ENCODE measurements at places on chromosomes 2 and 18.
A peak's percentile ranks its signal among the peaks of the same experiment; 100 is the strongest.

DNA sequence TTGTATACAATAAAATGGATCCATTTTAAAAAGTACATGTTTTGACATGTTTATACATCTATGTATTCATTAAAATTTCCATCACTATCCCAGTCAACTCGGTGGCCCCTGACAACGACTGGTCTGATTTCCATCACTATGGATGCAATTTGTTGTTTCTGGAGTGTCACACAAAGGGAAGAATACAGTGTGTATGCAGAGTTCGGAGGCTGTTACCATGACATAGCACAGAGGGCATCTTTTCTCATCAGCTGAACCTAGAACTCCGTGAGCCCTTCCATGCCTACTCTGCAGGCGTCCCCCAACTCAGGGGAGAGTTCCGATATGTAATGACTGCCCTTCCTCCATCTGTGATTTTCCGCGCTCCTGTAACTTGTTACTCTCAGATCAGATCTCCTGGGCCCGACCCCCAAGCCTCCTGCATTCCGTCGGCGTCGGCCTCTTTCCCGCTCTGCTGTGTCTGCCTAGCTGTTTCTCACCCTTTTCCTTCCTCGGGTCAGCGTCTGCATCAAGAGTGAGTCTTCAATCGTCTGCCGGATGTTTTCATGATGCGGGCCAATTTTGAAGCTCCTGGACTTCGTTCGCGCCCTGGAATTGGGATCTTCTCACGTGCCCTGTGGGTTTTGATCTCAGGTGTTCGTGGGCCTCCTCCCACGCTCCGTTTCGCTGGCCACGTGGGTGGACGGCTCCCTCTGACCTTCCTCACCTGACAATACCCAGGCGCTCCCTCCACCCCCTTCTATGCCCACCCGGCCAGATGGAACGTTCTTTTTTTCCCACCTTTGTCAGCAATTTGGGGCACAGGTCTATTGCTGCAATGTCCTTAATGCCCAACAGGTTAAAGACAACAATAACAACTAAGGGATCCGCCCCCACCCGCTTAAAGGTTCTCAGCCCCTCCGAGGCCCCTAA, 161.0 kb downstream of the TWIST2 start:
- H3K27me3 ChIP-seq: no peaks in the 10 kb centered on the region
- H3K27ac ChIP-seq: no peak overlapping the region
- no peaks in the 10 kb centered on the region for H3K36me3 ChIP-seq
- H3K4me3 ChIP-seq: no peak overlapping the region
- DNase-seq: peak; percentile 25
- H3K4me1 ChIP-seq: no peaks in the 10 kb centered on the region

- H3K4me1 ChIP-seq: peaks cover 12% of the 10 kb centered on the region
- H3K36me3 ChIP-seq: no peaks in the 10 kb centered on the region
- H3K27me3 ChIP-seq: peaks cover 48% of the 10 kb centered on the region
- H3K4me3 ChIP-seq: peak overlapping the region; percentile 62
- H3K27ac ChIP-seq: no peak overlapping the region
Measured at GRCh38 chr18:75456199-75456631, 28.7 kb upstream of the SMIM21 start.

- no peak overlapping the region for H3K4me3 ChIP-seq
Measured at GRCh38 chr2:158392687-158393086, 63.9 kb downstream of the CCDC148 start.

- no peaks in the 10 kb centered on the region for H3K4me1 ChIP-seq
- DNase-seq: no peak
- no peaks in the 10 kb centered on the region for H3K36me3 ChIP-seq
- H3K4me3 ChIP-seq: no peak overlapping the region
- no peaks in the 10 kb centered on the region for H3K27me3 ChIP-seq
- H3K27ac ChIP-seq: no peak overlapping the region
Measured at GRCh38 chr2:194946826-194947225, 710.2 kb upstream of the SLC39A10 start.

DNA sequence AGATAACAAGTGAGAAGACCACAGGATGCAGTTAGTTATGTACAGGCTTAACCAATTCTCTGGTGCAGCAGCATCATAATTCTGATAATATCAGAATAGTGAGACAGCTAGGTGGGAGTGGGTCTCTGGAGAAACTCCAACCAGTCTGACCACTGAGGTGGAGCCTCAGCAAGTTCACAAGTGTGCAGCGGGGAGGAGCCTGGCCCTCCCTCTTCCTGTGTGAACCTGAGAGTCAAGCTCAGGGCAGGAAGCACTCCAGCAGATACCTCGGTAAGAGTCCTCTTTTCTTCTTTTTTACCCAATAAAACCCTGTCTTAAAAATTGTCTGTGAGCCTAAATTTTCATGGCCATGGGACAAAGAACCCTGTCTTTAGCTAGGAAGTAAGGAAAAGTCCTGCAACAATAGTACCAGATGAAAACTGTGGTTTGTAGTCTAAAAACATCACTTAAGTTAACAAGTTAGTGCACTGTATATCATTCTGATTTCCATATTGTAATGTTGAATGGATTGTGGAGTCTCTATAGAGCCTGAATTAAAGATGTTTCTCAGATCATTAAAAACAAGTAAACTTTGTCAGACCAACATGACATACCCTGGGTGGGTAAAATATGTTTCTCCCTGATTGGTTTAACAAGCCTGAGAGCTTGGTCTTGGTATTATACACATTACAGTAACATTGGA, 370.8 kb downstream of the TMEM182 start:
- no peaks in the 10 kb centered on the region for H3K27me3 ChIP-seq
- DNase-seq: no peak
- no peak overlapping the region for H3K4me3 ChIP-seq
- H3K4me1 ChIP-seq: no peaks in the 10 kb centered on the region
- no peaks in the 10 kb centered on the region for H3K36me3 ChIP-seq
- H3K27ac ChIP-seq: no peak overlapping the region

DNA sequence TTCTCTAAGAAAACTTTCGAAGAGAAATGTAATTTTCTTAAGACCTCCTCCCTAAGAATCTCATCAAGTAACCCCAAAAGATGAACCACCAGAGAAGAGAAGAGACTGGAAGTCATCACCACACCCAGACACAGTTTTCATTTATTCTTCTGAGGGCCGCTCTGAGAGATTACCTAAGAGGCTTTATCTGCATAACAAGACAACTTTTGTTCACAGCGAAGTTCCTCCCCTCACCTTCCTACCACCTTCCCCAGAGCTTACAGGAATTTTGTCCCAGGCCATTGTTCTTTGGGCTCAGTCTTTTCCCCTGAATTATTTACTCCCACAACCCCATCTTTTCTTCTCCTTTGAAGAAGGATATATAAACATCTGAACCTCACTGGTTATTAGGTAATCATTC, 92.8 kb downstream of the AKAIN1 start:
- peak; percentile 72 for DNase-seq
- H3K4me1 ChIP-seq: peaks cover 4% of the 10 kb centered on the region
- H3K36me3 ChIP-seq: no peaks in the 10 kb centered on the region
- peak overlapping the region; percentile 5 for H3K27ac ChIP-seq
- H3K4me3 ChIP-seq: no peak overlapping the region
- no peaks in the 10 kb centered on the region for H3K27me3 ChIP-seq

DNA sequence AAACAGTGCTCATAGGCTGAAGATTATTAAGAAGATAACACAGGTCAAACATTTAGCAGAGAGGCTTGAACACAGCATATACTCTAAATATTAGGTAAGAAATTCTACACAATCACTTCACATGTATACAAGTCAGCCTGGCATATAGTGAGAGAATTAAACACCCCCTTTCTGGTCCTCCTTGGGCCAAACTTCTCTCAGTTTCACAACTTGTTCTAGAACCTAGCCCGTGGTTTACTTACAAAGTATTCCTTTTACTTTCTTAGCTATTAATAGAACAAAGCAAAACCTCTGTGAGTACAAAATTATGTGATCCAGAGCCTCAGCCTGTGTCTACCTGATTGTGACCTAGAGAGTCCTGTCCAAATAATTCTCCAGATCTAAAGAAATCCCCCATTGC, 562.8 kb downstream of the TNS1 start:
- H3K4me3 ChIP-seq: no peak overlapping the region
- DNase-seq: no peak
- H3K4me1 ChIP-seq: no peaks in the 10 kb centered on the region

- no peaks in the 10 kb centered on the region for H3K27me3 ChIP-seq
- H3K27ac ChIP-seq: no peak overlapping the region
- H3K4me3 ChIP-seq: no peak overlapping the region
- H3K4me1 ChIP-seq: no peaks in the 10 kb centered on the region
- no peaks in the 10 kb centered on the region for H3K36me3 ChIP-seq
- DNase-seq: no peak
Measured at GRCh38 chr2:220556658-220557057, 929.2 kb downstream of the SLC4A3 start.

DNA sequence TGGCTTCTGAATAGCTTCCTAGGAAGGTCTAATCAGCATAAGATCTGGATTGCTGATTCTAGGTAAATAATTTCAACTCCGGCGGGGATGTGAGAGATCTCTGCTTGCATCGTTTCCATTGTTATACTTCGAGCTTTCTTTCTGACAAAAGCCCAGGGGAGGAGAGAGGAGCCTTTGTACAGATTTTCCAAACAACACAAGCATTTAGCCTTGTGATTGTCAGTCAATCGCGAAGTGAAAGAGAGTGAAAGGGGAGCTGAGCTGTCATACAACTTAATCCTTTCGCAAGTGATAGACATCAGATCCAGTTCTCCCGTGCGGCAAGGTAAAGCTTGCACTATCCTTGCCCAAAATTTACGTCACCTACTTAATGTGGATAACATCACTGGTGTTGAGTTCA, 26.2 kb downstream of the RALB start:
- H3K4me3 ChIP-seq: no peak overlapping the region
- DNase-seq: no peak
- 0 out of 2 replicates have a peak, but pooled peaks cover 4% of the 10 kb centered on the region for H3K36me3 ChIP-seq
- peaks cover 6% of the 10 kb centered on the region for H3K4me1 ChIP-seq
- H3K27ac ChIP-seq: no peak overlapping the region
- no peaks in the 10 kb centered on the region for H3K27me3 ChIP-seq

GRCh38 chr2:103287746-103288145, 525.9 kb downstream of the TMEM182 start:
- no peaks in the 10 kb centered on the region for H3K36me3 ChIP-seq
- H3K4me1 ChIP-seq: peaks cover 20% of the 10 kb centered on the region
- no peak overlapping the region for H3K27ac ChIP-seq
- no peak overlapping the region for H3K4me3 ChIP-seq
- H3K27me3 ChIP-seq: no peaks in the 10 kb centered on the region

GRCh38 chr2:64982311-64982857, 6.8 kb upstream of the SLC1A4 start:
- H3K36me3 ChIP-seq: no peaks in the 10 kb centered on the region
- no peak overlapping the region for H3K27ac ChIP-seq
- DNase-seq: no peak
- no peak overlapping the region for H3K4me3 ChIP-seq
- peaks cover 23% of the 10 kb centered on the region for H3K27me3 ChIP-seq

- H3K4me3 ChIP-seq: no peak overlapping the region
- H3K27me3 ChIP-seq: no peaks in the 10 kb centered on the region
- H3K4me1 ChIP-seq: peaks cover 14% of the 10 kb centered on the region
- no peak for DNase-seq
- H3K27ac ChIP-seq: no peak overlapping the region
Measured at GRCh38 chr2:63792530-63792929, 49.2 kb upstream of the UGP2 start.

DNA sequence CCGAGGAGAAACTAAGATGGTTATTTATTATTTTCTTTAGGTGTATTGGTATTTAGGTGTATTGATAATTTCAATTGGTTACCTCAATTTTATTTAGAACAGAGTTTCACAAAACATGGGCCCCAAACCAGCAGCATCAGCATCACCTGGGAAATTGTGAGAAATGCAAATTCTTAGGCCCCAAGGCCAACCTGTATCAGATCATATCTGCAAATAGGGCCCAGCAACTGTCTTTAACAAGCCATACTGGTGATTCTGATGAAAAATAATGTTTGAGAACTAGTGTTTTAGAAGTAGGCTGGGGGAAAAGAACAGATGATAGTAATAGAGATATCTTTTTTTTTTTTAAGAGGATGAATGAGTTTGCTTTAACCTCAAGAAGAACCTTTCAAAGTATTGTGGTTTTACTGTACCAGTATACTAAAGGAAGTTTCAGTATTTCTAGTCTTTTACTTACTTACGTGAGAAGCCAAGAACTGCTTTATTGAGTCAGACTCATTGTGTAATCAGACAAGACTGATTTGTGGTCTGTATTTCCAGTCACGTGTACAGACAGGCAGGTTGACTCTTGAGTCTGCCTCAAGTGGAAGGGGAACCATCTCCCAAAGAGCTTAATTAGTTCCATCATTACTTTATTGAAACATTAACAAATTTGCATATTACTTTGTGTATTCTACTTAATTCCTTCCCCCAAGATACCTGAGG, 60.4 kb upstream of the GAREM1 start:
- H3K4me1 ChIP-seq: no peaks in the 10 kb centered on the region
- no peak for DNase-seq
- H3K27me3 ChIP-seq: no peaks in the 10 kb centered on the region
- H3K27ac ChIP-seq: no peak overlapping the region
- no peak overlapping the region for H3K4me3 ChIP-seq

DNA sequence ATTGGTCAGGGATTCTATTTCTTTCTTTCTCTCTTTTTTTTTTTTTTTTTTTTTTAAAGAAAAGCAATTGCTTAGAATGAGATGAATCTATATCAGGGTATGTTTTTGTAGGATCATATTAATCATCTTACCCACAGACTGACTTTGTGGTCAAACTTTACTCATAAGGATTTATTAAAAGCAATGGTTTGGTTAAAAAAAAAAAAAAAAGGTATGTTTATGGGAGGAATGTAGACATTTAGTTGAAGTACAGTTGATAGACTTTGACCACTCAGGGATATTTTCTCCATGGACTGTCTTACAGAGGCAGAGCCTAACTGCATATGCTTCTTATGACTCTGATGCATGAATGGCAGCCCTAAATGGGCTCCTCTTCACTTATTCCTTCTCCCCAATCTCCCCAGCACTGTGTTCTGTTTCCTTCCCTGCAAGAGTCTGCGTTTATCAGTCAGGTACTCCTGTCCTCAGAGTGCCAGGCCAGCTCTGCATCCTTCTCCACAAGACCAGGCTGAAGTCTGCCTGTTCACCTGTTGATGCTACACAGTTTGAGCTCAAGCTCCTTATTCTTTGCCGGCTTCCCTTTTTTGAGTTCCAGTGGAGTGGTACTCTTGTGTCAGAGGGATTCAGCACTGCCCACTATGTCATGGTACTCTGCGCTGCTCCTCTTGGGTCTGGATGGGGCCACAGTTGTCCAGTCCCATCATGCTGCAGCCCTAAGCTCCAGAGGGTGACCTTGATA, 24.3 kb downstream of the CRIM1 start:
- no peaks in the 10 kb centered on the region for H3K36me3 ChIP-seq
- H3K4me1 ChIP-seq: peaks cover 83% of the 10 kb centered on the region
- DNase-seq: no peak
- peak overlapping the region; percentile 42 for H3K27ac ChIP-seq
- H3K27me3 ChIP-seq: no peaks in the 10 kb centered on the region
- H3K4me3 ChIP-seq: no peak overlapping the region

All from GM23338 (cell line).